ENCODE measurements at places on chromosomes 6 and 20.

GRCh38 chr20:20085812-20086211 is 33.5 kb downstream of the CFAP61 start:
- no peak for DNase-seq

DNA sequence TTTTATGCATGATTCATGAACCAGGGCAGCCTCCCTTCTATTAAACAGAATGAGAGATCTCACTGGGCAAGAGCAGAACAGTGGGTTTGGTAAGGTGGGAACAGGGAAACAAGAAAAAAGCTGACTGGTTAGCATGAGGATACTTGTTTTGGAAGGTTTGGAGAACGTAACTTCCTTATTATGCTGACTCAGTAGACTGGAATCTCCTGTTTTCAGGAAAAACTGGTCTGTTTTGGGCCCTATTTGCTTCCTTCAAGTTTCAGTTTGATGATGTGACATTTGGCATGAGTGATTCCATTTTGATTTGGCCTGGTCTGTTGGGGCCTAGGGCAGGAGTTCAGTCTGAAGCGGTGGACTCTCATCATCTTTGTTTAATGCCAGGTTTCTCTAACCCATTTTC is 172.0 kb downstream of the MYLK4 start:
- DNase-seq, result peak; percentile 6

DNA sequence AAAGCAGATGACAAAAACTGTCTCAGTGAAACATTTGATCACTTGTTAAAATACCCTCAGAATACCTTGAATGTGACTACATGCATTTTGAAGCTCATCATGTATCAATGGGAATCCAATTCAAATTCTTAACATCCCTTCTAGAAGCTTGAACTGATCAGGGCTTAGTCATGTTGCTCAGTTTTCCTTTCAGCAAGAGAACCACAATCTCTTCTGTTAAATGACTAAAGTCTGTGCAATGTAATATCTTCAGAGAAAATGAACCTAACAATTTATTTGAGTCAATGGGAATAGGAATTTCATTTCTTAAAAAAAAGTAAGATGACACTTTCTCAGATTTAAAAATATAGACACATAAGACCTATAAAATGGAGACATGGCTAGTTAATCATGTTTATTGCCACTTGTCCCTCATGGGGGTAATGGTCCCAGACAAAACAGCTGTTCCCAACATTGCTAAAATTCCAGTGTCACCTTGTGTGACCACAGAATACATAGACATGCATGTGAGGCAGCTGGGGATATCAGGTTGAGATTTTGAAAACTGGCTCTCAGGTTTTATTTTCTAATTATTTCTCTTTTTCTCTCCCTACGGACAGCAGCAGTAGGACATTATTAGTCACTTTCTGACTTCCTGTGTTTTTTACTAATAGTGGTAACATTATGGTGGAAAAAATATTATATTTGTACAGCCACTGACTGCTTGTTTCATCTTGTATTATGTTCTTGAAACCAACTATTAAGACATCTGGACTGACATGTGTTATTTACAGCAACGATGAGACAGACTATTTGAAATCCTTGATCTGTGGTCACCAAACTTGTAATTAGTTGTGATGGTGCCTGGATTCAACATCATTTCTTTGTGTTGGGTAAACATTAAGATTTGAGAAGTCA is 192.5 kb downstream of the COL9A1 start:
- peak; percentile 44 for DNase-seq

GRCh38 chr20:19376451-19377229 is 164.2 kb downstream of the SLC24A3 start:
- no peak for DNase-seq

Measured in ELR (cell line).